ENCODE measurements at places on chromosomes 12 and 14.

DNA sequence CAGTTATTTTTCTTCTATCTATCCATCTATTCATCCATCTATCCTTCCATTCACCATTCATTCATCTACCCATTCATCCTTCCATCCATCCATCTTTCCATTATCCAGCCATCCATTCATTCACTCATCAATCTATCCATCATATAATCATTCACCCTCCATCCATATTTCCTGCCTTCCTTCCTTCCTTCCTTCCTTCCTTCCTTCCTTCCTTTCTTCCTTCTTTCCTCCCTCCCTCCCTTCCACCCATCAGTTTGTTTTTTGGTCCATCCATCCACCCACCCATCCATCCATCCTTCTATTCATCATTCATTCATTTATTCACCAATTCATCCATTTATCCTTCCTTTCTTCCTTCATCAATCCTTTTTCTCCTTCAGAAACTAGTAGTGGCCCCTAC, 34.3 kb upstream of the NOS1 start:
- no peak for DNase-seq

- no peak for DNase-seq
Measured at GRCh38 chr14:93733631-93734030, 54.7 kb downstream of the PRIMA1 start.

GRCh38 chr12:128439796-128440195, 172.8 kb downstream of the TMEM132C start:
- no peak for DNase-seq

DNA sequence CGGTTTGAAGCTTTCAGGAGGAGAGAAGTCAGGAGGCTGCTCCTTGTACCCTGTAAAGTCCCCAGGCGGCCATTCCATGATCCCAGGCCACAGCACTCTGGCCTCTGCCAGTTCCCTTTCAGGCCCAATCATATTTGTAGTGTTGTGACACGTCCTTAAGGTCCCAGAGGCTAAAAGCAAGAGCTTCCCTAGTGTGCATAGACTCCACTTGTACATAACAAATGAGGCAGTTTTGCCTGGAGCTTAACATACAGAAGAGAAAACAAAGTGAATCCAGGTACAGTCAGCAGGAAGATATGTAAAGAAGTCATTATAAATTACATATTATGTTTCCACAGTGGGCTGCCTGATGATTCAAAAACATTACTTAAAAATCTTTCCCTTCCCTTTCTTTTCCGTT, 81.1 kb upstream of the RPH3A start:
- no peak for DNase-seq

GRCh38 chr12:52082026-52082668, 2.6 kb downstream of the SMIM41 start:
- DNase-seq: no peak

DNA sequence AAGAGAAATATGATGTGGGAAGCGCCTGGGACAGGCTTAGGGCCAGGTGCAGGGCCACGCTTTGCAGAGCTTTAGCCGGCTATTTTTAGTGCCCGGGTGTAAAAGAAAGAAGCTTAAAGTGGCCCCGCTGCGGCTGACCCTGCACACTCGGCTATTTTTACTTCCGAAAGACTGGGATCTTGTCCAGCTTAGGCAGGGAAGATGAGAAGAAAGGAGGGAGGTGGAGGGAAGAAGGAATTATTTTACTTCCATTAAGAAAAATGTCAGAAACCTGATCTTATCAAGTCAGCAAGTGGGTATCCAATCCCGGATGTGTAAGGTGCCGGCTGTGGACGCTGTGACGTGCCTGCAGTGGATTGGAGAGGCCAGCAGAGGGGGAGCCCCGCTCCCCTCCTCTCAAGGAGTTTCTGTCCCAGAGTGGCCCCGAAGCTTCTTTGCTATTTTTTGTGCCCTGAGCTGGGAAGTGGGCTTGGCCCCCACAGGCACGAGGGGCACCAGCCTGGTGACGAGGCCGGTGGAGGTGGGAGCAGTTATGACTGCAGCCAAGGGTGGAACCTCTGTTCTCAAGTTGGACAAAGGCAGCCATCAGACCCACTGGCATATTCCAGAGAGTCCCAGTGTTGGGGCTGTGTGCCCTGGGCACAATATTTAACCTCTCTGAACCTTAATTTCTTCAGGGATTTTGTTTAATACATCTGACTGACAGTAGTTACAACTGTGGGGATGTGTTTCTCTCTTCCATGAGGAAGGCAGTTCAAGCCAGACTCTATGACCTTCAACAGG, 97.7 kb downstream of the ESRRB start:
- DNase-seq: no peak

DNA sequence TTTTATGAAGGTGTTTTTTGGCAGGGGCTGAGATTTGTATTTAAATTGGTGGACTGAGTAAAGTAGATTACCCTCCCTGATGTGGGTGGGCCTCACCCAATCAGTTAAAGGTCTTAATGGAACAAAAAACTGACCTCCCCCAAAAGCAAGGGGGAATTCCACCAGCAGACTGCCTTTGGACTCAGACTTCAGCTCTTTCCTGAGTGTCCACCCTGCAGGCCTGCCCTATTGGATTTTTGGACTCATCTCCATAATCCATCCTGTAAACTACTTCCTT, 228.4 kb upstream of the CAND1 start:
- DNase-seq: no peak

DNA sequence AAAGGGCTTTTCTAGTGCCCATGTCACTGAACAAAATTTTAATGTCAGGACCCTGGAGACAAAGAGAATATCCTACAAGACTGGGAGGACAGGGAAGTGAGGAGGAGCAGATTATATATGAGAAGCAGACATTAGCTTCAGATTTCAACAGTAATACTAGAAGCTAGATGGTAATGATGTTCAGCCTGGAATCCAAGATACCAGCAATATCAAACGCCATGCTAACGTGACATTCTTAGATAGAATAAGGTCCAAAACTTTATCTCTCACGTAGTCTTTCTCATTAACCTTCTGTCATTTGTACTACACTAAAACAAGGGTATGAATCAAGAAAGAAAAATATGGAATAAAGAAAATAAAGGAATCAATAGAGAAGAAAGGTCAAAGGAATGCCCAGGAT, 18.7 kb downstream of the SOS2 start:
- no peak for DNase-seq

DNA sequence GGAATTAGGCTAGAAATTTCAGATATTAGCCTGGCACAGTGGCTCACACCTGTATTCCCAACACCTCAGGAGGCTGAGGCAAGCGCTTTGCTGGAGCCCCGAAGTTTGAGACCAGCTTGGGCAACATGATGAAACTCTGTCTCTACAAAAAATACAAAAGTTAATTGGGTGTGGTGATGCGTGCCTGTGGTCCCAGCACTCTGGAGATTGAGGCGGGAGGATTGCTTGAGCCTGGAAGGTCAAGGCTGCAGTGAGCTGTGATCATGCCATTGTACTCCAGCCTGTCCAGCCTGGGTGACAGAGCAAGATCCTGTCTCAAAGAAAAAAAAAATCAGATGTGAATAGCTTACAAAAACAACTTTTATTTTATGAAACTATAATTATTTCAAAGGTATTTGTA, 15.1 kb downstream of the FRMD6 start:
- no peak for DNase-seq

DNA sequence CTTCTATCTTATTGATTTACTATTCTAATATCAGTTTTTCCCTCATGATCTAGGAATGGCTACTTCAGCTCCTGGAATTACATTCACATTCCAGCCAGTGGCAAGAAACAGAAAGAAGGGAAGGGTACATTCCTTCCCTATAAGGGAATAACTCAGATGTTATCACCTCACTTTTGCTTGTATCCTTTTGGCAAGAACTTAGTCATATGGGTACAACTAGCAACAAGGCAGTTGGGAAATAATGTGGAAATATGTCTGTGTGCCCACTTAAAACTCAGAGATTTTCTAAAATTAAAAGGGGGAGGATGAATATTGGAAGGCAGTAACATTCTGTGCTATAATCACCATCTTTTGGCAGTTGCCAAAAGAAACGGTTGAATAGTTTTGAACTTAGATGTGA, 85.6 kb downstream of the MSRB3 start:
- no peak for DNase-seq

DNA sequence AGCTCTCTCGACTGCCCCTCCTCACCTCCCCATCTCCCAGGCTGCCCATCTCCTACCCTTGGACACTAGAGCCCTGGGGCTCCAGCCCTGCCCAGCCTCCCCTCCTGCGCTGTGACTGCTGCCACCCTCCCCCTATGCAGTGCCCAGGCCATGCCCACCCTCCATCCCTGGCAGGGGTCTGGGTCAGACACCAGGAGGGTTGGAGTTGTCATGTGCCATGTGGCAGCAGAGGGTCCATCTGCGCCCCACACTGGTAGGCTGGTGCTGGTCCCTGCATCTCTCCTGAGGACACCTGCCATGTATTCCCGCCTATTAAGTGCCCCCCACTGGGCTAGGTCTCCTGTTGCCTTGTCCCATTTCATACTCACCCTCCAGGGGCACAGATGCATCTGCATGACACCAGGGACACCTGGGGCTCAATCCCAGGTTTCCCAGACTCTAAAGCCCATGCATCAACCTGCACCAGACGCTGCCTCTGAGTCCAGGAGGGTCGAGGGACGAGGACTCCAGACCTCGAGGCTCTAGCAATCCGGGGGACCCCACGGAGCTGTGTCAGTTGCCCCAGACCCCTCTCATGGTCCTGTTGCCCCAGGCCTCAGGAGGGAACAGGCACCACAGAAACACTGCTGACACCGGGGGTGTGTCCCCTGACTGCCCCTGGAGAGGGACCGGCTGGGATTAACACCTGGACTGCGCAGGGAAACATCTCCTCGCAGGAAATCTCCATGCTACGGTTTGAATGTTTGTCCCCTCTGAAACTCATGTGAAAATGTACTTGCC, 23.4 kb upstream of the SFSWAP start:
- no peak for DNase-seq

DNA sequence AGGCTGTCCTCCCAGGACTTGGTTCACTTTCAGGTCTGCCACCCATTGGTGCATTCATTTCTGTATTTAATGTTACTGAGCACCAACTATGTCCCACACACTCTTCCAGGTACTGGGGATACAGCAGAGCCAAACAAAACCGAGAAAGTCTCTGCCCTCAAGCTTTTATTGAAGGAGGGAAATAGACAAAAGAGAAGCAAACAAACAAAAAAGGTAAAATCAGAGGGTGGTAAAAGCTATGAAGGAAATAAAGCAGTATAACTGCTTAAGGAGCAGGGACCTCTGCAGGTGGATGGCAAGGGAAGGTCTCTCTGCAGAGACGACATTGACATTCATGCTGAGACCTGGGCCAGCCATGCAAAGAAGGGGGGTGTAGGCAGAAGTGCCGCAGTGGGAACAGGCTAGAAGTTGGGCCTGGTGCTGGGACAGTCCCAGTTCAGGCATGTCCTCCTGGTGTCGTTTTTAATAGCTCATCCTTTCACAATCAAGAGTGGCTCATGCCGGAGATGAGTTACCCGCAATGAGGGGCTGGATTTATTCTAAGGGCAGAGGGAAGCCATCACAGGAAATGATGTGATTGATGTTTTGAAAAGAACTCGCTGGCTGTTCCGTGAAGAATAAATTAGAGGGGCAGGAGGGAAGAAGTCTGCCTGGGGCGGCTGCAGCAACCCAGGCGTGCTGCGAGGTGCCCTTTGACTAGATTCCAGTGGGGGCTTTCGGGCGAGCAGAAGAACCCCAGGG, 72.8 kb downstream of the IRF2BPL start:
- DNase-seq: peak; percentile 75

DNA sequence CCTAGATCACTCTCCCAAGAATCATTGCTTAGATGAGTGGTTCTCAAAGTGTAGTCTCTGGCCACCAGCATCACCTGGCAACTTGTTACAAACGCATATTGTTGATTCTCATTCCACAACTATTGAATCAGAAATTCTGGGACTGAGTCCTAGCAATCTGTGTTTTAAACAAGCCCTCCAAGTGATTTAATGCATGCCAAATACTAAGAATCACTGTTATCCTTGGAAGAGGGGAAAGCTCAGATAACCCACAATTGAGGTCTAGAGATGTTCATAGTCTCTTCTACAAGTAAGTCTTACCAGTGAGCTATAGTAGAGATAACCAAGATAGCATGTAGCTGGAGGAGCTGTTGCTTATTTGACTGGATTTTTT, 666.6 kb downstream of the DIO2 start:
- no peak for DNase-seq

DNA sequence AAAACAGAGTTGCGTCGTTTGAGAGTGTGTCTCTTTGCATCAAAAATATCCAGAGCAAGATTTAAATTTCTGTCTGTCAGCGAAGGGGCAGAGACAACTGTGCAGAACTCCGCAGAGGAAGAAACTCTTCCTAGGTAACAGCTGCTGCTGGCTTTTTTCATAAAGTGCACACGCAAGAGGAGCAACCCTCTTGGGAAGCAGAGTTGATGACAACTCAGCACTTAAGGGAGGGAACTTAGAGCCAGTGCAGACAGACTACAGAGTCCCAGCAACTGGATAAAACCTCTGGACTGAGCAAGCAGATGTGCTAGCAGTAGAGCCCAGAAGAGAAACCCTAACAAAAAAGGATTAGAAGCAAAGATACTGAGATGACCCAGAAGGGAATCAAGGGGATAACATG, 337.1 kb downstream of the PCNX1 start:
- no peak for DNase-seq

- DNase-seq: peak; percentile 76
Measured at GRCh38 chr14:103808403-103809001, 38.9 kb downstream of the PPP1R13B start.

DNA sequence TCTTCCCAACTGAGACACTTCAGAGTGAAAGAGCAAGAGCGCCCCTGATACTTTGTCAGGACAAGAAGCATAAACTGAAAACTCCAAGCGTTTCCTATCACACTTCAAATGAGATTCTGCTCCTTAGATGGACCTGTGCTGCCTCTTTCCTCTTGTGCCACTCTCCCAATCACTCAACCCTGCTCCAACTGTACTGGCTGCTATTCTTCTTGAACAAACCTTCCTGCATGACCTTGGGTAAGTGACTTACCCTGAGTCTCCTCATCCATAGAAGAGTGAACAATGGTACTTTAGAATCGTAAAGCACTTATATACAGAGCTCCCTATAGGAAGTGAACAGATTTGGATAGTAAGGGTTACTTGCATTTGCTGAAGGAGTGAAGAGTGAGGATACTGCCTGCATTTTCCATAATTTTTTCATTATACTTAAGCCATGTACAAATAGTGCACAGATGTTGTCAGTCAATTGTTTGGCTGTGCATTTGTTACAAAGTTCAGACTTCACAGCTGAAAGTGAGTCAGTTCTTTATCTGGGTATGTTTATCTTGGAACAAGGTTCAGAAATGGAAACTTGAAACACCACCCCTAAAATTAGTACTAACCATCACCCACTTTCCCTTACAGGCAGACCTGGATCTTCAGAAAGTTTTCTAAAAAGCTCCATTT, 10.8 kb downstream of the MTERF2 start:
- no peak for DNase-seq

DNA sequence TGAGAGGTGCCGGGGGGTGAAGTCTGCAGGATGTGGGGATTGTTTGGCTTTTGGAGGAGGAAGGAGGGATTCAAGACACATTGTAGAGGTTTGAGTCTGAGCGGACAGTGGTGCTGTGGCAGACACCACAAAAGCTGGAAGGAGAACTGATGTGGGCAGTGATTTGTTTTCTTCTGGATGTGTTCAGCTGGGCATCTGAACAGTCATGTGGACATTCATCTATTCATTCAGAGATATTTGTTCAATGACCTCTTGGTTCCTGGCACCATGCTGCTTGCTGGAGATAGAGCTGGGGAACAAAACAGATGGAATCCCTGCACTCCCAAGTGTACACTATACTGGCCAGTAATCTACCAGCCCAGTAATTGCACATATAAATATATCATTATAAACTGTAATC, 64.0 kb downstream of the PTPN11 start:
- no peak for DNase-seq

- peak; percentile 32 for DNase-seq
Measured at GRCh38 chr12:32365473-32366064, 33.8 kb upstream of the FGD4 start.

GRCh38 chr12:28882444-28882843, 266.6 kb upstream of the FAR2 start:
- DNase-seq: no peak

Data from activated T-cell treated with anti-CD3 and anti-CD28 coated beads, Interleukin-2, amount 50 U/mL, for 72 hours (primary cell).